Activated T-helper 9 cell treated with anti-CD3 and anti-CD28 coated beads, Interleukin-2, amount 50 U/mL, for 16 hours (primary cell): ENCODE measurements at places on chromosomes 16 and 17.
A peak's percentile ranks its signal among the peaks of the same experiment; 100 is the strongest.

- no peak for DNase-seq
Measured at GRCh38 chr17:15744074-15744676, 12.1 kb downstream of the TBC1D26 start.

GRCh38 chr16:80862160-80862705, 57.8 kb upstream of the CDYL2 start:
- no peak for DNase-seq

DNA sequence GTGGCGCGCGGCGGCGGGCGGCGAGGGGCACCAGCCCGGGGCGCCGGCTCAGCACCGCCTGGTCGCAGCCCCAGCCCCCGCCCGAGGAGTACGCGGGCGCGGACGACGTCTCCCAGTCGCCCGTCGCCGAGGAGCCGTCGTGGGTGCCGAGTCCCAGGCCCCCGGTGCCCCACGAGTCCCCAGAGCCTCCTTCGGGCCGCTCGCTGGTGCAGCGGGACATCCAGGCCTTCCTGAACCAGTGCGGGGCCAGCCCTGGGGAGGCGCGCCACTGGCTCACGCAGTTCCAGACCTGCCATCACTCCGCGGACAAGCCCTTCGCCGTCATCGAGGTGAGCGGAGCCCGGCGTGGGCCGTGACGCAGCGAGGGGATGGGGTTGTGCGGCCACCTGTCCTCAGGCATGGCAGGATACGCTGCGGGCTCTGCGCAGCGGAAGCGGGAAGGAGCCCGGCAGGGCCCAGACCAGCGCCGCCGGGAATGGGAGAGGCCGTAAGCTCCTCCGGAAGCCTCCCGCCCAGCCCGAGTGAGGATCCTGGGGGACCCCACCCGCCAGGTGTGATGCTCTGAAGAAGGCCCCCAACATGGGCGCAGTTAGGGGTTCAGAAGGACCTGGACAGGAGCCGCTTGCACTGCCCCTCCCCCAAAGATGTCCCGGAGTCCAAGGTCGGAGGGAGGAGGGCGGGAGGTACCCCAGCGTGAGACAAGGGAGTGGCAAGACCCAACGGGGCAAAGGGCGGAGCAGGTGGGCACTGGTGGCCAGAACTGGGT, 522 bp downstream of the NAGS start:
- DNase-seq: no peak

DNA sequence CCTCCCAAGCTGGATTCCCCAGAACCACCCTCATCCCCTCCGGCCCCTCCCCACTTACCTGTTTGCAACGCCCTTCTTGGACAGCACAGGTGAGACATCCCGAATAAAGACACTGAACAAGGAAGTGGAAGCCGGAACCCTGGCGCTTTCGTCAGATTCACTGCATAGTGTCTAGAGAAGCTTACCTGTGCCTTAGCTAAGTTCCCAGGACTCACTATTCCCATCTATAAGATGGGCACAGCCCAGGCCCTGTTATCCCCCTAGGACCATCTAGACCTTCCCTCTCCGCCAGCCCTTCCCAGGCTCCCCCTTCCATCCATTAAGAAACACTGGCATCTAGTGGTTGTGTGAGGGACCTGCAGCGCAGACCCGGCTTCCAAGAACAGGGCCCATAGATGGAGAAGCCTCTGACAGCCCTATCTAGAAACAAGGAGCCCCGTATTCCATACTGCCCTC, 26.9 kb upstream of the RPL38 start:
- DNase-seq: peak; percentile 6

DNA sequence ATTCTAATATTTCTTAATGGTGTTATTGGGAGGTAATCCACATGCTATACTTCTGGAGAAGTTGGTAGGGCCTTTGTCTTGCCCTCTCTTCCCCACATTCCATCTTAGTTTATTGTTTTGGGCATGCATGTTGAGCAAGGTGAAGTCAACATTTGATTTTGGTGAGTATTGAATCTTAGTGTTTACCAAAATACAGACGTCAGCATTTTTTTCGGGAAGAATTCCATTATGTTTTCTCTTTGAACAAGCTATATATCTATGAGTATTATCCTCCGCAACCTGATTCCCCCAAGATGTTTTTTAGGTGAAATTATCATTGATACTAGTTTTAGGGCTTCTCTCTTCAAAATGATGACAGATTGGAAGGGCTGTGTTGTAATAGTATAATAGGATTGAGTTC, 47.4 kb upstream of the SHISA9 start:
- no peak for DNase-seq

DNA sequence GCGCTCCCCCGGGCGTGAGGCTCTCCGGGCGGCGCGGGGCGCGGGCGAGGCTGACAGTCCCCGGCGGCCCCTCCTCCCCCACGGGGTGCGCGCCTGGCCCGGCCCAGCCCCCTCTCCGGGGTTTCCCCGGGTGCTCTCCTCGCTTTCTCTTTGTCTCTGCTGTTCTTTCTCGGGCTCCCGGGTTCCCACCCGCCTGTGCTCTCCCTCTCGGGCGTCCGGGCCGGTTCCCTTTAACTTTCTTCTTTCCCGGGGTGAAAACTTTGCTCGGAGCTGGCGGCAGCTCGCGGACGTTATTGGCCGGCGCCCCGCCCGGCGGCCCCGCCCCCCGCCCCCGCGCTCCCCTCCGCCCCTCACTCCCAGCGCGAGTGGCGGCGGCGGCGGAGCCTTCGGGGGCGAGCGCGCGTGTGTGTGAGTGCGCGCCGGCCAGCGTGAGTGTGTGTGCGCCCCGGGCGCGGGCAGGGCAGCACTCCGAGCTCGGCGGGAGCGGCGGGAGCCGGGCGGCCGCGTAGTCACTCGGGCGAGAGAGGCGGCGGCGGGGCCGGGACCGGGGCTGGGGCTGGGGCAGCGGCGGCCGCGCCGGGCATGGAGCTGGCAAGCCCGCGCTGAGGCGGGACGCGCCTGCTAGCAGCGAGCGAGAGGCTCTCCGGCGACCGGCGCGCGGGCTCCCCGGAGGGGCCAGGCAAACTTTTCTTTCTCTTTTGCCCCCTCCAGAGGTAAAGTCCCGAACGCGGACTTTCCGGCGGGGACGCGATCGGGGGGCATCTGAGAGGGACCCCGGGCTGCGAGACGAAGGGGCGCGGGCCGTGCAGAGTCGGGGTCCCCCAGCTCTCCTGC, at the start of gene NTN1:
NTN1 (plus strand) TSS at position 353 of the 834 bp plus-strand sequence. CDS start 864 bp downstream, outside the sequence.
- peak; percentile 41 for DNase-seq

- no peak for DNase-seq
Measured at GRCh38 chr17:63837480-63837879, 5.0 kb downstream of the SMARCD2 start.

GRCh38 chr17:6666077-6666521, 14.5 kb downstream of the C17orf100 start:
- DNase-seq: no peak
